ENCODE measurements at places on chromosomes 11 and 22.

DNA sequence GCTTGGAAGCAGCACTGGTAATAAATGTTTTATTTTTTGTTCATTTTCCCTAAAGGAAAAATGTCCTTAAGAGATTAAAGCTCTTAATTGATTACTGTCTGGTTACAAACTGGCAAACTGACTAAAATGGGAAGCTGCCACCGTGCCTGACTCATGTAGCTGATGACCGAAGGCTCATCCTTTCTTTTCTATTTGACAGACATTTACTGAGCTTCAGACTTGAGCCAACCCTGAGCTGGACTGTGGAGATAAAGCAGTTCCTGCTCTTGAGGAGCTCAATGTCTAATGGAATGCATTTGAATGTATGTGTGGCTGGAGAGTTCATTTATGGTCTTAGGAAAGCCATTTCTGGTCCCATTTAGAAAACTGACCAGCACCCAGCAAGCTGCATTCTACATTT lies 91.3 kb downstream of the RNF169 start:
- DNase-seq, result no peak

DNA sequence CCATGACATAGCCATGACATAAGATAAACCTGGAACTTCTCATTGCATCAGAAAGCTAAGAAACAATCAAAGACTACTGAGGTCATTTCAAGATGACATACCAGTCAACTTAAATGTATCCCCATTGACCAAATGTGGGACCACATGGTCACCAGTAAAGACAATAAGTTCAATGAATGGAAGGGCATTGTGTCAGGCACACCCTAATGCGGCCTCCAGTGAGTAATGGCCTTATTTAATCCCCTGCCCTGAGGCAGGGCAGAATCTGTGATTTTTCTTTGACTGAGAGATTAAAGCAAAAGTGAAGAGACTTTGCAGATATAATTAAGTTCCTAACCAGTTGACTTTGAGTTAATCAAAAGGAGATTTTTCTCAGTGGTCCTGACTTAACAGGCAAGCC lies 17.3 kb upstream of the SYT8 start:
- no peak for DNase-seq

DNA sequence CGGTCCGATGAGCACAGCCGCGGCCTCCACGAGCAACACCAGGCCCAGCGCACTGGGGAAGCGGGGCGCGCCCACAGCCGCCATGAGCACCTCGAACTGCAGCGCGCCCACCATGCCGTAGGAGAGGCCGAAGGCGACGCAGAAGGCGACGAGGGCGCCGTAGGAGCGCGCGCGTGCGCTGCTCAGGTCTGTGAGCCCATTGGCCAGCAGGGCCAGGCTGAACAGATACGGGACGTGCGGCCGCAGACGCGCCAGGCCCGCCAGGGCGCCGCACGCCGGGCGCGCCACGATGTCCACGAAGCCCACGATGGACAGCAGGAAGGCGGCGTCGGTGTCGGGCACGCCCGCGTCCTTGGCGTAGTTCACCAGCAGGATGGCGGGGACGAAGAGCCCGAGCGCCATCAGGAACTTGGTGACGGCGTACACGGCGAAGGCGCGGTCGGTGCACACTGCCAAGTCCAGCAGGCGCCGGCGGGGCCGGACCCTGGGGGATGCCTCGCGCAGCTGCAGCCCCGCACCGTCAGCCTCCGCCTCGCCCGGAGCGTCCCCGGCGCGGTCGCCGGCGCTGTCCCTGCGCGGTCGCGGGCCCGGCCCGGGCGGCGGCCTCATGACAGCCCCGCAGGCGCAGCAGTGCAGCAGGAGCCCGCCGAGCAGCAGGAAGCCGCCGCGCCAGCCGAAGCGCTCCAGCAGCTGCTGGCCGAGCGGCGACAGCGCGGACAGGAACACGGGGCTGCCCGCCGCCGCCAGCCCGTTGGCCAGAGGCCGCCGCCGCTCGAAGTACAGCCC lies 2.9 kb downstream of the SLC16A8 start:
- no peak for DNase-seq

GRCh38 chr11:35964841-35965240 lies 21.0 kb downstream of the LDLRAD3 start:
- DNase-seq, result no peak

DNA sequence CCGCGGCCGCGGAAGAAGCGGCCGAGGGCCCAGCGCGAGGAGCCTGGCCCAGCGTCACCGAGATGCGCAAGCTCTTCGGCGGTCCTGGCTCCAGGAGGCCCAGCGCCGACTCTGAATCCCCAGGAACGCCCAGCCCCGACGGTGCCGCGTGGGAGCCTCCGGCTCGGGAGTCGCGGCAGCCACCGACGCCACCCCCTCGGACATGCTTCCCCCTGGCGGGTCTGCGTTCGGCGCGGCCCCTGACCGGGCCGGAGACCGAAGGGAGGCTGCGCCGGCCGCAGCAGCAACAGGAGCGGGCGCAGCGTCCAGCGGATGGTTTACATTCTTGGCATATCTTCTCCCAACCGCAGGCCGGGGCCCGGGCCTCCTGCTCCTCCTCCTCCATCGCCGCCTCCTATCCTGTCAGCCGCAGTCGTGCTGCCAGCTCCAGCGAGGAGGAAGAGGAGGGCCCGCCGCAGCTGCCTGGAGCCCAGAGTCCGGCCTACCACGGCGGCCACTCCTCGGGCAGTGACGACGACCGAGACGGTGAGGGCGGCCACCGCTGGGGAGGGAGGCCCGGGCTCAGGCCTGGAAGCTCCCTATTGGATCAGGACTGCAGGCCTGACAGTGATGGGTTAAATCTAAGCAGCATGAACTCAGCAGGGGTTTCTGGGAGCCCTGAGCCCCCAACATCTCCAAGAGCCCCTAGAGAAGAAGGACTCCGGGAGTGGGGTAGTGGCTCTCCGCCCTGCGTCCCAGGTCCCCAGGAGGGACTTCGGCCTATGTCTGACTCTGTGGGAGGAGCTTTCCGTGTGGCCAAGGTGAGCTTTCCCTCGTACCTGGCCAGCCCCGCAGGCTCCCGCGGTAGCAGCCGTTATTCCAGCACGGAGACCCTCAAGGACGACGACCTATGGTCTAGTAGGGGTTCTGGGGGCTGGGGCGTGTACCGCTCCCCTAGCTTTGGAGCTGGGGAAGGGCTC lies 1.2 kb downstream of the ARHGEF17 start:
- DNase-seq, result no peak

GRCh38 chr11:104127828-104128227 lies 36.1 kb downstream of the PDGFD start:
- DNase-seq, result no peak

DNA sequence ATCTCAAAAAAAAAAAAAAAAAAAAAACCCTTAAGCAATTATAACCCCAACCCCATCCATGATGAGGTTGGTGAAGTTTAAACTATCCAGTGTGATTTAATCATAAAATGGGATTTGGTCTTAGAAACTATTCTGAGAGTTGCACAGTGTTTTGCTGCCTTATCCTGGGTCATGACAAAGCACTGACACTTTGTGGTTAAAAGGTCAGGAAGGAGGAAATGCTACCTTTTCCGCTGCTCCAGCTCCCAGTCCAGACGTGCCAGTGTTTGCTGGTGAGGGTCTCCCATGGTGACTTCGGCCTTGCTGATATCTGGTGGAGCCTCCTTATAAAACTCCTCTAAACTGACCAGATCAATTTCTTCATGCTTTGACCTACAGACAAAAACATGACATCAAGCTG lies 14.5 kb downstream of the THOC5 start:
- DNase-seq, result no peak

Data from NCI-H2081 treated with DMSO at 0.1 percent for 48 hours (cell line).